Astrocyte (in vitro differentiated cells and primary cell): ENCODE measurements at places on chromosomes 7 and 10. TPM values are rescaled to one million over a fixed set of nuclear protein-coding genes. Genes with fewer than 3 reads are reported as not detected.

DNA sequence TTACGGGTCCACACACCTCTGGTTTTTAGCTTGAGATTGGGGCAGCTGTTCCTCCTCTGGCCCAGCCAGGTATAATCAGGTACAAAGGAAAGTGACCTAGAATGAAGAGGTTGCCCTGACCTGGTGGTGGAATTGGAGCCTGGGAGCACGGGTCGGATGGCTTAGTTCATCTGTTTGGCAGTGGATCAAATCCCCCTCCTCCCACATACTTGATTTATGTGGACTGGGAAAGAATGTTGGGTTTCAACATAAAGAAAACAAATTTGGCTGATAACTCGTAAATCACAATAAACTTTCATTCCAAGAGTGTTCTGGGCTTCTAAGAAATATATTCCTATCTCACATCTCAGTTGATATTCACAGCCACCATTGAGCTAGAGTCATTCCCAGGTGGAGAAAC is 186.8 kb downstream of the CUX1 start:
- peak; percentile 8 for DNase-seq
- no peaks in the 10 kb centered on the region for H3K4me1 ChIP-seq
- no peaks in the 10 kb centered on the region for H3K36me3 ChIP-seq

DNA sequence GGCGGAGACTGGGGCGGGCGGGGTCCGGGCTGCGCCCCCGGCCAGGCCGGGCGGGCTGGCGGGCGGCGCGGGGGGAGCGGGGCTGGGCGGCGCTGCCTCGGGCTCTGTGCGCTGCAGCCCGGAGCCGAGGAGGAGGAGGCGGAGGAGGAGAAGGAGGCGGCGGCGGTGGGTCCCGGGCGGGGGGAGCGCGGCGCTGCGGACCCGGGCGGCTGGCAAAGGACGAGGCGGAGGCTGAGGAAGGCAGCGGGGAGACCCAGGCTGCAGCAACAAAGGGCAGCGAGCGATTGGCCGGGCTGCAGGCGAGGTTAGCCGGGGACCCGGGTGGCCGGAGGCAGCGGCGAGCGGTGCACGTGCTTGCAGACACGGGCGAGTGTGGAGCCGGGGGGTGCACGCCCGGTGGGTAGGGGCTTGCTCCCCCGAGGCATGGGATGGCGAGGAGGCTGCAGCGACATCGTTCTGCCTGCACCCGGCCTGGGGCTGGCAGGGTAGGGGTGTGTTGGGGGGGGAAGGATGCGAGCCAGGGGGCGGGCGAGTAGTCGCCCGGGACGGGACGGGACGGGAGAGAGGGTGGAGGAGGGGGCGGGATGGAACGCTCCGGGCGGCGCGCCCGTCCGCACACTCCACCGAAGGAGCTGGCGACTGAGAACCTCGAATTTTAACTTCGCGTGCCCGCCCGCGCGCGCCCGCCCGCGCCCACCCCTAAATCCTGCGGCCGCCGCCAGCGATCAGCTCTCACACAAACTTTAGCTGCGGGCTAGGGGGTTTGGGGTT is 844 bp upstream of the KAT6B start:
- peak overlapping the region; percentile 47 for H3K27ac ChIP-seq
- no peak for DNase-seq
- no peaks in the 10 kb centered on the region for H3K36me3 ChIP-seq
- H3K27me3 ChIP-seq, result no peaks in the 10 kb centered on the region

The UCN3 gene
- not detected in 2 replicates for total RNA-seq

The WNT2 gene
- total RNA-seq, result 0.07 and 0.24 TPM in 2 replicates

DNA sequence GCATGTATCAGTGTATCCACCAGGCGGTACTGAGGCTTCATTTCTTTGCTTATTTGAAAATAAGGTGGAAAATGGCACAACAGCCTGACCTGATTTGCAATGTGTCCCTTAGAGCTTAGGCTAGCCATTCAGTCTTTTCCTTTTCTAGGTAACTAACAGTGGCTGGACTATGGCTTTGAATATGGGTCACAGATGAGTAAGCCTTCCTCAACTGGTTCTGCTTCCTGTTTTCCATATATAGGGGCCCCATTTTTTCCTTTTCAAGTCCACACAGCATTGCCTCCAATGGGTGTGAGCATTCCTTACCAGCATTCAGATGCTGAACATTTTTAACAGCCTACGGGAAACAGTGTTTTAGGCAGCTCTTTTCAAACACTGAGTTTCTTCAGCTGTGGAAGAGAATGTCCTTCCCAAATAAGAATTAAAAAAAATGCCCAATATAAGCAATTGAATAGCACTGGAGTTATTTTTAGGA is 3.9 kb upstream of the ITGB1 start:
- DNase-seq, result peak; percentile 92
- H3K36me3 ChIP-seq, result no peaks in the 10 kb centered on the region

The OR2A1 gene
- total RNA-seq, result not detected in 2 replicates
